RKO (cell line): ENCODE measurements at places on chromosomes 2 and 18.

- DNase-seq = no peak
Measured at GRCh38 chr2:120075545-120075944, 62.7 kb downstream of the EPB41L5 start.

- DNase-seq = no peak
Measured at GRCh38 chr2:10995366-10995970, 83.7 kb downstream of the KCNF1 start.

DNA sequence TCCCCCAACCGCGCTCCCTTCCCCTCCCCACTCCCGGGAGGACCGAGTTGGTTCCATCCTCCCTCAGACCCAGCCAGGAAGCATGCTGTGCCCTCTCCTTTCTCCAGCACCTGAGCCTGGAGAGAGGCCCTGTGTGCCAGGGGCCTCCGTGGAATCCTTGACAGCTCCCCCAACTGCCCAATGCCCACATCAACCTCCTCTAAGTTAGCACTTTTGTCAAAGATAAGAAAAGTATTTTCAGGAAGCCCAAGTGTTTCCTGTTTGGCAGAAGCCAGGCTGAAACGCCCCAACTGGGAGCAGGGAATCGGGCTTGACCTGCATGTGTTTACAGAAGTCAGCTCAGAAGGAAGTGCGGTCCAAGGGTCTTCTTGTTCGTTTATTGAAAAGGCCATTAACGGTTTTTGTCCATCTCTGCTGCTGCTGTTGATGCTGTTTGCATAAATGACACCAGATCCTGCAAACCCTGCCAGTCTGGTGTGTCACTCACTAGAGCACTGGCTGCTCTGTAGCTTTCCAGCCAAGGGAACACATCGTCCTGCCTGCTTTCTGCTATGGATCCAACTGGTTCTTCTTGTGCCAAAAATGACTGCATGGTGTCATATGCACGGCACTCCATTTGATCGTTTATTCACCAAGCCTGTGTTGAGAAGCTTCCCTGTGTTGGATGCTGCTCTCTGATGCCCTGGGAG, 35.4 kb upstream of the COL6A3 start:
- DNase-seq = no peak

DNA sequence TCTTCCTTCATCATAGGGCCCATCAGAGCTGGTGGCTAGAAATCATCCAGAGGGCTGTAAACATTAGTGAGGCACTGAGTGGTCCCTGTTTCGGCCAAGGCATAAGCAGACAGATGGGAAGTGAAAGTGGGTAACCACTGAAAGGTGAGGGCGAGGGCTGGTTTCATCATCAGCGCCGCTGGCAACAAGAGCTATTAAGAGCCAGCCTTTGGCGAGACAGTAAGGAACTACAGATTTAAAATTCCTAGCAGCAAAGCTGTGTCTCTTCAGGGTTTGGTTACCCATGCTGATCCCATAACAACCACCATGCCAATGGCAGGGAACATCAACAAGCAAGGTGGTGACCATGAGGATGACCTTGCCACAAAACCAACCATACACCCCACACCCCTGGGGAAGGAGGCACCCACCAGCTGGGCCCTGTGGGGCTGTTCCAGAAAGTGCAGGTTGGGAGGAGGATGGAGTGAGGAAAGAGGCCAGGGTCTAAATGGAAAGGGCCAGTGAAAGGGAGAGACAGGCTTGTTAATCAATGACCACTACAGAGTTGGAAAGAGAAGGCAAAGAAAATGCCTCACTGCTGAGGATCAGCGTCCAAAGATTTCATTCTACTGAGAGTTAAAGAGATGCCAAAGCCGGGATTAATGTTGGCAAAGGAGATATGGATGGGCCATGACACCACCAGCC, 9.0 kb upstream of the SLC20A1 start:
- no peak for DNase-seq

GRCh38 chr2:46390036-46390435, 89.3 kb upstream of the TMEM247 start:
- no peak for DNase-seq

DNA sequence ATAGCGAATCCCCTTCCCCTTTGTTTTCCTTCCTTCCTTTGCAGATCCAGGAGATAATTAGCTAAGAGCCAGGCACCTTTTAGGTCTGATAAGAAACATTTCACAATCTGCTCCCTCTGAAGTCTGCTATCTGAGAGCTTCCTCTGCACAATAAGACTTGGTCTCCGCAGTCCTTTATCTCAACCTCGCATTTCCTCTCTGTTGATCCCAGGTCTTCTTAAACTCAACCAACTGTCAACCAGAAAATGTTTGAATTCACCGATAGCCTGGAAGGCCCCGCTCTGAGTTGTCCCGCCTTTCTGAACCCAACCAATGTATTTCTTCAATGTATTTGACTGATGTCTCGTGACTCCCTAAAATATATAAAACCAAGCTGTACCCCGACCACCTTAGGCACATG, 78.4 kb upstream of the CTDP1 start:
- DNase-seq = no peak

- DNase-seq = no peak
Measured at GRCh38 chr2:16251511-16252225, 311.3 kb downstream of the MYCN start.

GRCh38 chr2:3449086-3449485, 69.6 kb downstream of the TRAPPC12 start:
- no peak for DNase-seq
